Fibroblast of upper back skin (primary cell): ENCODE measurements at places on chromosomes 1 and 21.

GRCh38 chr1:232463225-232463624 is 166.7 kb downstream of the SIPA1L2 start:
- DNase-seq = peak; percentile 63

DNA sequence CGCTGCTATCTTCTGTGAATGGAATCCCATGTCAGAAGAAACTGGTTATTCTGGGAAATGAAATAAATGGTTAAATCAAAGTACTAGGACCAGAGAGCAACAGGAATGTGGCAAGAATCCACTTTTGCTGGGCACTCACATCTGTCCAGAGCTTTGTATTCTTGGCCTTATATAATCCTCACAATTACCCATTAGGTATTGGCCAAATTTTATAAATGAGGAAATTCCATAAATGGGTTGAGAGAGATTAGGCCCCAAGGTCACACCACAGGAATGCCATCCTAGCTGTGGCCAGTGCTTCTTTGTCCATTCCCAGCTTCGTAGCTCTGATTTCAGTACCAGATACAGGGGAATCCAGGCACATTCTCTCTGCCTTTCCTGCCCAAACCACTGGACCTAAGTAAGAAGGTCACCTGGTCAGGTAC is 76.1 kb upstream of the HOOK1 start:
- DNase-seq = peak; percentile 60

DNA sequence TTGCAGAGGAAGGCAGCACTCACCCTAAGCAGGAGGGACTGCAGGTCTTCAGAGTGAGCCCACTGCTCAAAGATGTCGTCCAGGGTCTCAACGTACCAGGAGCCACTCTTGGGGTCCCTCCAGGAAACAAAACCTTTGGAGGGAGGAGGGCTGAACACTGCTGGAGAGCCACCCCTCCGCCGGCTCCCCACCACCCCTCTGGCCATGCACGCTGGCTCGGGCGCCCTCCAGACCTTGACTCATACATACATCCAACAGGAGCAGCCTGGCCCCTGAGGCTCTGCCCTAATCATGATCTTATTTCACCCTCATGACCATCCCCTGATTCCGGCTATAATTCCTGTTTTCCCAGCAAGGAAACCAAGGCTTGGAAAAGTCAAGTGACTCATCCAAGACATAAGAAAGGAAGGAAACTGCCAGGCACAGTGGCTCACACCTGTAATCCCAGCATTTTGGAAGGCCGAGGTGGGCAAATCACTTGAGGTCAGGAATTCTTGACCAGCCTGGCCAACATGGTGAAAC is 18.0 kb downstream of the CELA2B start:
- no peak for DNase-seq

- DNase-seq = no peak
Measured at GRCh38 chr1:191453487-191453886, 704.8 kb upstream of the RGS18 start.

GRCh38 chr1:113542221-113542701 is 151.9 kb downstream of the MAGI3 start:
- peak; percentile 91 for DNase-seq

- DNase-seq = no peak
Measured at GRCh38 chr1:5342172-5342571, 650.1 kb downstream of the NPHP4 start.

GRCh38 chr1:205678286-205679111 is 1.8 kb downstream of the SLC45A3 start:
- DNase-seq = peak; percentile 33

DNA sequence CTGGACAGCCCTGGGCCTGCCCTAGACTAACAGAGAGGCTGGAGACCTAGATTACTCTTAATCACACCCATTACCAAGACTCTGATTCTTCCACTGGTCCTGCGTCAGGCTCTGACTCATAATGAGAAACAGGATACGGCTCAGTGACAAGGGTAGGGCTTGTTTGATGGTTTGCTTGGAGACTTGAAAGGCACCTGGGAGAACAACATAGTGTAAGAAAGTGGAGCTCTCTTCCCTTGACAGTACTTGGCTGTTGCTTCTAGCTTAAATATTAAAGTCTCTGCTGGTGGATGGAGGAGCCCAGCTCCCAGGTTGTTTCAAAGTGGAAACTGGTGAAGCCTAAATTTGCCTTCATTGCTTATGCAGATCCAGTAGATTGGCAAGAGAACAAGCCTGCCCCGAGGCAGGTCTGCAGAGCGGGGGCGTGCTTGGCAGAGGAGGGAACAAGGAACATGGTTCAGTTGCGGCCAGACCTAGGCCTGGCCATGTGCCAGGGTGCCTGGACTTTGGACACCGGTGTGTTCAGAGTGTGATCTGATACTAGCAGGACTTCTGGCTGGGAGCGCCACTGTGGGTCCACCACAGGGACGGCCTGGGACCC is 480.6 kb downstream of the CAMTA1 start:
- peak; percentile 81 for DNase-seq
